ENCODE measurements at places on chromosomes 3 and 15. TPM values are rescaled to one million over a fixed set of nuclear protein-coding genes. Genes with fewer than 3 reads are reported as not detected.

RASL12 gene
- not detected for total RNA-seq

GOLGA8J gene
- total RNA-seq = 0.65 TPM

ALDH1L1 gene
- not detected for total RNA-seq

TF gene
- 0.45 TPM for total RNA-seq

GRCh38 chr15:48520376-48521155, 124.9 kb downstream of the FBN1 start:
- H3K4me3 ChIP-seq = no peak overlapping the region
- no peaks in the 10 kb centered on the region for H3K4me1 ChIP-seq
- H3K27ac ChIP-seq = no peak overlapping the region
- no peak for DNase-seq

GRCh38 chr3:46934498-46935167, 41.9 kb downstream of the CCDC12 start:
- no peak overlapping the region for H3K27ac ChIP-seq
- peaks cover 52% of the 10 kb centered on the region for H3K4me1 ChIP-seq
- no peaks in the 10 kb centered on the region for H3K27me3 ChIP-seq

GRCh38 chr15:100140527-100141308, 201.1 kb downstream of the ADAMTS17 start:
- DNase-seq = no peak
- H3K27me3 ChIP-seq = no peaks in the 10 kb centered on the region
- no peaks in the 10 kb centered on the region for H3K36me3 ChIP-seq
- H3K4me3 ChIP-seq = no peak overlapping the region

GRCh38 chr3:48851407-48851806, 3.7 kb upstream of the PRKAR2A start:
- no peaks in the 10 kb centered on the region for H3K27me3 ChIP-seq
- no peak for DNase-seq
- H3K27ac ChIP-seq = no peak overlapping the region
- peaks cover 4% of the 10 kb centered on the region for H3K36me3 ChIP-seq

DNA sequence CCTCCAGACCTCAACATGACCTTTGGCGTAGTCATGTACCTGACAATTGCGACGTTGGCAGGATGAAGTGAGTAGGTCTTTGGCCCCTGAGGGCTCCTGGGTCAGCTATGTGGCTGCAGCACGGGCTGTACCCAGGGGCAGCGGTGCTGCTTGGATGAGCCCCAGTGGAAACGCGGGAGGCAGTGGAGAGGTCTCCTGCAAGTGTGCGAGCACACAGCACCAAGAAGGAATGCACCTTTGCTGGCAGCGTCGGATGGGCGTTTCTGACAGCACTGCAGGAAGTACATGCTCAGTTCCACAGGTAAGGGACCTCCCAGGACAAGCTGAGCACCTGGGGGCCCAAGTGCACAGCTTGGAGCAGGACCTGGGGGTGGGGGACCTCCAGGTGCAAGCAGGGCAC, 67.4 kb upstream of the UNC13C start:
- DNase-seq = no peak
- H3K4me1 ChIP-seq = no peaks in the 10 kb centered on the region
- no peak overlapping the region for H3K27ac ChIP-seq
- H3K4me3 ChIP-seq = no peak overlapping the region
- H3K36me3 ChIP-seq = no peaks in the 10 kb centered on the region

GRCh38 chr3:133230195-133230594, 169.7 kb upstream of the BFSP2 start:
- H3K4me1 ChIP-seq = no peaks in the 10 kb centered on the region
- no peak for DNase-seq
- no peak overlapping the region for H3K4me3 ChIP-seq

DNA sequence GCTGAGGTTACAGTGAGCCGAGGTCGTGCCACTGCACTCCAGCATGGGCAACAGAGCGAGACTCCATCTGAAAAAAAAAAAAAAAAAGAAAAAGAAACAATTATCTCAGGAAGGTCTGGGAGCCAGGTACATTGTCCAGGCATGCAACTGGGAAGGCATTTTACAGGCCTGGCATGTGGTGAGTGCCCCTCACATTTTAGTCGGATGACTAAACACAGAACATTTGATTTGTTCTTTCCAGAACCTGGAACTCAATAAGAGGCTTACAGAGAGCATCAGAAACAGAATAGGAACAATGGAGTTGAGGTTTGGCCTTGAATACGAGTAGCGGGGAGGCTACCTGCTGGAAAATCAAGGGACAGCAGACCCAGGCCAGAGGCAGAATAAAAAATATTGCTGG, 33.7 kb upstream of the IGF1R start:
- H3K4me1 ChIP-seq = peaks cover 19% of the 10 kb centered on the region
- H3K4me3 ChIP-seq = no peak overlapping the region
- no peak overlapping the region for H3K27ac ChIP-seq
- peaks cover 8% of the 10 kb centered on the region for H3K27me3 ChIP-seq
- H3K36me3 ChIP-seq = peaks cover 2% of the 10 kb centered on the region

DNA sequence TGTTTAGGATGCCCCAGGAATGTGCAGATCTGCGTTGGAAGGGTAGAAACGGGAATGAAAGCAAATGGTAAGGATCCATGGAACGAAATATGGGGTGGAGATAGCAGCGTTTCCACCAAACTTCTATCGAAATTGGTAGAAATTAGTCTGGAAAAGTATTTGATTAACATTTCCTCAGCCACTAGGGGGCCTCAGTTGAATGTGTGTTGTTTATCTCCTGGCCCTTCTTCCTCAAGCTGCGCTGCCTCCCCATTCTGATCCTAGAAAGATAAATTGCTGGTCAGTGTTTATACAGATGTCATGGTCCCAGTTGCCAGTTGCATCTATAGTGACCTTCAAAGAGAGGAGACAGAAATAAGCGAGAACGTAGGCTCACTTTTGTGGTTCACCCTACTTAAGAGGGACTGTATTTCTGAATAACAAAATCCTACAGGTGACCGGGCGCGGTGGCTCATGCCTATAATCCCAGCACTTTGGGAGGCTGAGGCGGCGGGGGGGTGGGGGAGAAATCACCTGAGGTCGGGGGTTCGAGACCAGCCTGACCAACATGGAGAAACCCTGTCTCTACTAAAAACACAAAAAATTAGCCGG, 457.1 kb downstream of the SQOR start:
- H3K36me3 ChIP-seq = no peaks in the 10 kb centered on the region
- H3K27me3 ChIP-seq = no peaks in the 10 kb centered on the region
- no peak overlapping the region for H3K4me3 ChIP-seq
- no peaks in the 10 kb centered on the region for H3K4me1 ChIP-seq
- H3K27ac ChIP-seq = no peak overlapping the region
- peak; percentile 6 for DNase-seq

Data from activated CD4-positive, alpha-beta T cell treated with anti-CD3 and anti-CD28 coated beads, Interleukin-2, amount 10 ng/mL, durations not matched to agents 7 days and 5 days (primary cell).